Fibroblast of lung (primary cell): ENCODE measurements at places on chromosomes 5 and 9. TPM values are rescaled to one million over a fixed set of nuclear protein-coding genes. Genes with fewer than 3 reads are reported as not detected.

The SLC46A2 gene
- not detected in 2 replicates for total RNA-seq

The SIT1 gene
- 0.17 TPM in 1 of 2 replicates, not detected in the other for total RNA-seq

The NXNL2 gene
- total RNA-seq: 0.77 and 1.3 TPM in 2 replicates

- DNase-seq: no peak
Measured at GRCh38 chr5:171409164-171410136, 10.0 kb upstream of the FGF18 start.

- no peak for DNase-seq
Measured at GRCh38 chr5:30112867-30113266, 1080.6 kb upstream of the CDH6 start.

GRCh38 chr5:174177976-174178605, 132.6 kb downstream of the NSG2 start:
- DNase-seq: no peak

DNA sequence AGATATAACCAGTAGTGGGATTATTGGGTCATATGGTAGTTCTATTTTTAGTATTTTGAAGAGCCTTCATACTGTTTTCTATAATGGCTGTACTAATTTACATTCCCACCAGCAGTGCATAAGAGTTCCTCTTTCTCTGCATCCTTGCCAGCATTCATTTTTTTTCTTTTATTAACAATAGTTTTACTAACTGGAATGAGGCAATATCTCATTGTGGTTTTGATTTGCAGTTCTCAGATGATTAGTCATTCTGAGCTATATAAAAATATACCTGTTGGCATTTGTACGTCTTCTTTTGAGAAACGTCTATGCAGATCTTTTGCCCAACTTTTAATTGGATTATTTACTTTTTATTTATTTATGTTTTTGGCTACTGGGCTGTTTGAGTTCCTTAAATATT, 1579.3 kb upstream of the CDH6 start:
- DNase-seq: no peak

DNA sequence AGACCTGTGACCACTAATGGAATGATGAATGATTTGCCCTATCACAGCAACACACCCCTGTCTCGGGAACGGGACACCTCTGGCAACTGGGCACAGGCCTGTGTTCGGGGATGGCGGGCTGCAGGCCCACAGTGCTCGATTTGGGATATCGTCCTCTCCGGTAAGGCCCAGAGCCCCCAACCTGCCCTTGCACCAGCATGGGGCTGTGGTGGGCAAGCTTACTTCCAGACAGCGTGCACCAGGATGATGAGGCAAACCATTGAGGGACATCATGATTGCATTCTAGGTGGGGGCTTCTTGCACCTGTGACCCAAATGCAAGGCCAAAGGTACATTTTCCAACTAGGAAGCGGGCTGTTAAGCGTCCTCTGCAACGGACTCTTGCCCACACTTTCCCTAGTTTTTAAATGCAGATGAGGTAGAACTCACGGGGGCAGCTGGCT, 275.4 kb downstream of the FSTL4 start:
- DNase-seq: no peak

- DNase-seq: no peak
Measured at GRCh38 chr9:102768002-102768401, 227.1 kb upstream of the CYLC2 start.

GRCh38 chr5:133384903-133385302, 227.4 kb downstream of the FSTL4 start:
- DNase-seq: no peak

- DNase-seq: no peak
Measured at GRCh38 chr5:133409210-133409674, 203.1 kb downstream of the FSTL4 start.

GRCh38 chr9:109733690-109734089, 46.3 kb upstream of the PALM2AKAP2 start:
- peak; percentile 59 for DNase-seq
